Endodermal cell (in vitro differentiated cells): ENCODE measurements at places on chromosomes 11 and 22. TPM values are rescaled to one million over a fixed set of nuclear protein-coding genes. Genes with fewer than 3 reads are reported as not detected.

Gene ATXN10
- total RNA-seq = 197 and 223 TPM in 2 replicates

Gene DBX1
- not detected in 3 replicates for total RNA-seq

Gene DGCR6
- total RNA-seq = 2.7 and 2.9 TPM in 2 replicates

Gene BTBD18
- not detected in 2 replicates for total RNA-seq
